Activated CD4-positive, alpha-beta T cell treated with anti-CD3 and anti-CD28 coated beads, Interleukin-2, amount 10 ng/mL, durations not matched to agents 24 days and 14 days (primary cell): ENCODE measurements at places on chromosomes 12 and 14. TPM values are rescaled to one million over a fixed set of nuclear protein-coding genes. Genes with fewer than 3 reads are reported as not detected.
A peak's percentile ranks its signal among the peaks of the same experiment; 100 is the strongest.

PIWIL1 gene
- total RNA-seq, result not detected in 2 replicates

GRCh38 chr14:64573109-64573508, 23.3 kb downstream of the PPP1R36 start:
- no peak for DNase-seq
- H3K4me1 ChIP-seq, result no peaks in the 10 kb centered on the region
- peaks cover 8% of the 10 kb centered on the region for H3K27me3 ChIP-seq
- H3K36me3 ChIP-seq, result no peaks in the 10 kb centered on the region

DNA sequence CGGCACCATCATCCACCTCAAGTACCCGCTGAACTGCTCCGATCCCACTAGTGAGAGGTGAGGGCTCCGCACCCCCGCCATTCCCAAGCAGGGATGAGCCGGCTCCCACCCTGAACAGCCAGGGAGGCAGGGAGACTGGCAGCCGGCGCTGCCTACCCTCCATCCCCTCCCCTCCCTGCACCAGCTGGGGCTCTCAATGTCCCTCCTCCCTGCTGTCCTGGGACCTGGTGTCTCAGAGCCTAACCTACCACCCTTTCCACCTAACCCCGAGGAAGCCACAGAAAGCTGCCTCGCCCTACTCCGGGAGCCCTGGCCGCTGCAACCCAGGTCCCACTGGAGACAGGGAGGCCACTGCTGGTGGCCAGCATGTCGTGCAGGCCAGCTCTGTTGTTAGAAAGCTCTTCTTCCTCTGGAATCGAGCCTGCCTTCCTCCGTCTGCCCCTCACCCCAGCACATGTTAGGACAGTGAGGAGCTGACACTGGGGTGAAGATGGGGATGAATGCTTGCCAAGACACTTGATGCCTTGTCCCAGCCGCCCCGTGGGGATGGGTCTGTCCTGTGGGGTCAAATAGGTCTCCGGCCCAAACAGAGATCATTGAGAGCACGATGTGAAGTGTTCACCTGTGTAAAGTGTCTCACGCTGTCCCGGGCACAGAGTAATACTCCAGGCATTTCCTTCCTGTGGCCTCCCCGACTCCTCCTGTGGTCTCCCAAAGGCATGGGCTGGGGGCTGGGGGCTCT, 1.1 kb downstream of the PTPN6 start:
- H3K27me3 ChIP-seq, result no peaks in the 10 kb centered on the region
- H3K36me3 ChIP-seq, result peaks cover 58% of the 10 kb centered on the region
- DNase-seq, result peak; percentile 78
- H3K4me3 ChIP-seq, result peak overlapping the region; percentile 96

AMDHD1 gene
- total RNA-seq, result 0.21 and 0.54 TPM in 2 replicates

DNA sequence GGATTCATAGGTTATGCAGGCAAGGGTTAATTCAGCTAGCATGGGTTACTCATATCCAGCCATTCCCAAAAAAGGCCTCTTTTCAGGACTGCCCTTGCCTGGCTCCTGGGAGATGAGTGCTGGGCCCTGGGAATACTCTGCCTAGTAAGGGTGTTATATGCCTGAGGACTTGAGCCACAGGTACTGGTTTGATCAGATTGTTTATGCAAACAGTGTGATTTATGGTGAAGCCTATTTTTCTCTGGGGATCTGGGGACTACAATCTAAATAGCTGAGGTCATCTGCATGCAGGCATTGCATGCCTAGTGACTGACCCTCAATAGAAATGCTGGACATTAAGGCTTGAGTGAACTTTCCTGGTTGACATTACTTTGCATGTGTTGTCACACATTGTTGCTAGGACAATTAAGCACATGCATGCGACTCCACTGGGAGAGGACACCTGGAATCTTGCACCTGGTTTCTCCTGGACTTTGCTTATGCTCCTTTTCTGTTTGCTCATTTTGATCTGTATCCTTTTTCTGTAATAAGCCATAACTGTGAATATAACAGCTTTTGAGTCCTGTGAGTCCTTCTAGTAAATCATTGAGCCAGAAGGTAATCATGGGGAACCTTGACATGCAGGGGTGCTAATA, 73.0 kb downstream of the RAD51B start:
- H3K27me3 ChIP-seq, result no peaks in the 10 kb centered on the region
- DNase-seq, result no peak
- H3K36me3 ChIP-seq, result no peaks in the 10 kb centered on the region

DNA sequence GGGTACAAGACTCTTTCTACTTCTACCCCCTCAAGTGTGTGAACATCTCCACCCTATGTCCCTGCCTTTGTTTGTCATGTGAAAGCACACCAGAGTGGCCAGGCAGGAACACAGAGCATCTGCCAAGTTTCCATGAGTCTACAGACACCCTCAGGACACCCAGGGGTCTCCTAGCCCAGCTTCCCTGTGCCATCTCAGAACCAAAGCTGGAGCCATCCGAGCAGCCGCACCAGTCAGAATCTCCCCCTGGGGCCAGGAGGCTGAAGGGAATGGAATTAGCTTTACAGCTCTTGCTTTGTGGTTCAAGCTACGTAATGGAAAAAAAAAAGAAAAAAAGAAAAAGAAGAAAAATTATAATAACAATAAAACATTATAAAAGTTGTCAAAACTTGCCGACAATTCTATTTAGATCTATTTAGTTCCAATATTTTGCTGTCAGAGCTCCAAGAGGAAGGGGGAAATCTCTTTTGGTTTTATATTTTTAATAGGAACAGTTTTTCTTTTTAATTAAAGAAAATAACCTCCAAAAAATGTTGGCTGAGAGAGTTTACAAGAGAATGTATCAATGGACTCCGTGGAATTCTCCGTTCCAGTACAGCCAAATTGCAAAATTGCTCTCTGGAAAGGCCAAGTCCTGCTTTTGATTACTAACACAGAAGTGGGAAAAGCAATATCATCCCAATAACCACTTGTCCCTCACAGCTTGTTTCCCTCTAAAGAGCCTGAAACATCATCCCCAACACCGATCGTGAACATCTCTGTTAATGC, 37.1 kb downstream of the TBX5 start:
- no peaks in the 10 kb centered on the region for H3K36me3 ChIP-seq
- H3K4me3 ChIP-seq, result no peak overlapping the region
- H3K27me3 ChIP-seq, result no peaks in the 10 kb centered on the region
- no peak for DNase-seq
- H3K4me1 ChIP-seq, result no peaks in the 10 kb centered on the region
